Spleen (tissue), 13 donors: ENCODE measurements at places on chromosomes 5 and 9. TPM values are rescaled to one million over a fixed set of nuclear protein-coding genes. Genes with fewer than 3 reads are reported as not detected.
A peak's percentile ranks its signal among the peaks of the same experiment; 100 is the strongest.

GRCh38 chr5:34564710-34565235 lies 91.4 kb upstream of the RAI14 start:
- peak; percentile 87 for DNase-seq

- no peak for DNase-seq
Observed at GRCh38 chr9:69603656-69604055, 68.5 kb downstream of the APBA1 start.

DNA sequence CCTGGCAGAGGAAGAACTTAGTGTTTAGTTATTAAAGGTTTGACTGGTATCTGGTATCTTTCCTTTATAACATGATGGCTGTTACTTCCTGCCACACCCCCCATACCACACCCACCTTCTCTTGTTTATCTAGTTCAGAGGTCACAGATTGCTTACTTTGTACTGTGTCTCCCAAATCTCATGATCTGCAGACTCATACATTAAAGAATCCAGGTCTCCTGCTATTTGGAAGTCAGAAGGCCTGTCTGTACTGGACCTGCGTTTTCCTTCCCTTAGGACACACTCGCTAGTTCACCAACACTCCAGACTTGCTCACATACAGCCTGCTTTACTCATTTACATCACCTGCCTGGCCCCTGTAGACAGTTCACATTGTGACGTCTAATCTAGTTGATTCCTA lies 39.3 kb downstream of the NUDT12 start:
- no peak for DNase-seq

DNA sequence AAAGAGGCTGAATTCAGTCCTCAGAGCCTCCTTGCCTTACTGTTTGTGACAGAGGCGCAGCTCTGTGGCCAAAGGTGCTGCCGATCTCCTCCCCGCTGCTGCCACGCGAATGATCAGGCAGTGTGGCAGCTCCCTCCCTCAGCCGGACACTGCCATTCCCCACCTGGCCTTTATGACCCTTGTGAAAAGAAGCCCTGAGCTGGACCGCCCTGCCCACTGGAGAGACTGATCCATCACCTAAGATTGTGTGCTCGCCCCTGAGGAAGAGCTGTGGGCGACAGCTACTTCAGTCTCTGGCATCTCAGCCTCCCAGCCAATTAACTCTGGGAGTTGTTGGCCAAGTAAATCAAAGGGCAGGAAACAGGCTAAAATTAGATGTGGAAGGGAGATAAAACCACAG lies 90.9 kb downstream of the CARTPT start:
- DNase-seq: no peak

DNA sequence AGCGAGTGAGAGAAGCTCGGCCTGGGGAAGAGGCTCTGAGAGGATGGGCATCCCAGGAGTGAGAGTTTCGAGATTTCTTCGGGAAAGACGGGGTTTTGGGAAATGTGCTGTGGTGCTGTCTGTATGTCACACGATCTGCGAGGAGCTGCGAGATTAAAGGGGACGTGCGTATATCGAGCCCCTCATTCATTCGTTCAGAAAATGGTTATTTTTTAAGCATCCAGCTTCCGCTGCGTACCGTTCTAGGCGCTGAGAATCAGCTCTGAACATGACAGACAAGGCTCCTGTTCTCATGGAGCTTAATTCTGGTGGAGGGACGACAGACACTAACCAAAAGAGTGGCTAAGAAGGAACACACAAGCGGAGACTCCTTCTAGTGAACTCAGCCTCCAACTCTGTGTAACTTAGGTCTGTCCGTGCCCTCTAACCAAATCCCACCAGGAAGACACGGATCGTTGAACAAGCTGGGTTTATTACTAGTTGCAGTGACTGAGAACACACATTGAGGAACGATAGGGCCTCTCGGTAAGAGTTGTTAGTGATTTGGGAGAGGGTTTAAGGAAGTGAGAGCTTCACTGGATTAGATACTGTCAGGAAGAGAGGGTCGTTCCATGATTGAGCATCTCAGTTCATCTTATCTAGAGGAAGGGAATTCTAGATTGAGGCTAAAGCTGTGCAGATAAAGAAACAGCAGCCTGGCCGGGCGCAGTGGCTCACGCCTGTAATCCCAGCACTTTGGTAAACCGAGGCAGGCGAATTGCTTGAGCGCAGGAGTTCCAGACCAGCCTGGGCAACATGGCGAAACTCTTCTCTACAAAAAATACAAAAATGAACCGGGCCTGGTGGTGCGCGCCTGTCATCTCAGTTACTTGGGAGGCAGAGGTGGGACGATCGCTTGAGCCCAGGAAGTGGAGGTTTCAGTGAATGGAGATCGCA lies 1.0 kb upstream of the FBXW11 start:
- DNase-seq: peak; percentile 74

DNA sequence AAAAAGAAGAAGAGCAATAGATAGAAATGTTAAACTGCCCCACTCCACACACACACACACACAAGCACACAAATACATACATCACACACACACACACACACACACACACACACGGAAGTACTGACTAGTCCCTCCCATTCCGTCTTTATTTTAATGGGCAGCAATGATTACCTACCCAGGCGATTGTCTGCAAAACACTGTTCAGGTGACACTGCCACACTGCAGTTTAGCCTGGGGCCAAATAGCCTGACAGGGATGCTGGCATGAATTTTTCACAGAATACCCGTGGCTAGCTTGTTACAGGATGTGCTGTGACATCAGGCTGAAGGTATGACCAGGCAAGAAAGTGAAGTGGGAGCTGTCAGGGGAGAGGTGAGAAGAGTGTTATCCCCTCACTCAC lies 86.9 kb downstream of the FRMD3 start:
- no peak for DNase-seq

GRCh38 chr9:35516479-35516878 lies 26.6 kb downstream of the RUSC2 start:
- no peak for DNase-seq

DNA sequence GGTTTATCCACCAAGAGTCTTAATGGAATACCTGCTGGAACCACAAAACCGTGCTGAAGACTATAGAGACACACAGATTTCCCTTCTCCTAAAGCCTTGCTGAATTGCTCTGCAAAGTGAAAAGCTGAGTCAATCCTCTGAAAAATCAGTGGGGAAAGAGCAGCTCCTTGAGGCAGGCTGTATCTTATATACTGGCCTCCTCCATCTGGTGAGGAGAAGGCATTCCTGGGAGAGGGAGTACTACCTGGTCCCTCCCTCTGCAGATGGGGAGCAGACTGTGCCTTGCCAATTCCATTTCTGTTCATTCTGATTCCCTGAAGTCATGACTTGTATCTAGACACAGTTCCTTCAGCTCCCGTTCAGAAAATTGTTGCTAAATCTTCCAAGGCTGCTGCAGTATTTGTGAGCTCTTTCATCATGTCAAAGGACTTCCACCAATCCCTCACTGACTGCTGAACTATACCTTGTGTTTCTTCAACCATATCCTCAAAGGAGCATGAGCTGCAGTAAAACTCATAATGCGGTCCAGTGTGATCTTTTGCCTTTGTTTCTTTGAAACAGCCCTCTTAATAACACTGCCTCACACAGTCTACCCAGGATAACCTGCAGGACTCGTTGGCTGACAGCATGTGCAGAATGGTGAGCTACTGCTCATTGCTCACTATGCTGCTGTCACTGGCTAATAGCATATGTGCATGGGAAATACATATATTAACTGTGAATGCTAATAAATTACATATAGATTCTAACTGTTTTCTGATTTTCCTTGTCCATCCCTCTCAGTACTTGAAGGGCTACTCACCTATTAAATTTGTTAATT lies 84.5 kb downstream of the FOXD1 start:
- DNase-seq: no peak

- DNase-seq: no peak
Observed at GRCh38 chr9:70408393-70409040, 5.9 kb downstream of the KLF9 start.

- no peak for DNase-seq
Observed at GRCh38 chr9:99040911-99041582, 63.9 kb upstream of the TGFBR1 start.

DNA sequence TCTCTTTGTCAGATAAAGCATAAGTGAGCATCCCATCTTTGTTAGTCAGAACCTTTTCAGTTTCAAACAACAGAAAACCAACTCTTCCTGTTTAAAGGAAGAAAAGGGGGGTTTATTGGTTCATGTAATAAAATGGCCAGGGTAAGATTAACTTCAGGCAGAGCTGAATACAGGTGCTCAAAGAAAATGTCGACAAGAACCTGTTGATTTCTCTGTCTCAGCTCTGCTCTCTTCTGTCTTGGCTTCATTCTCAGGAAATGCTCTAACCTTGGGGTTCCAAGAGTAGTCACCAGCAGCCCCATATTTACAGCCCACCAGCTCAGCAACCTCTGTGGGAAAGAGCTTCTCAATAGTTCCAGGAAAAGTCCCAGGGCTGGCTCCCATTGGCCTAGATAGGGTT lies 25.2 kb downstream of the KCNIP1 start:
- DNase-seq: no peak

DNA sequence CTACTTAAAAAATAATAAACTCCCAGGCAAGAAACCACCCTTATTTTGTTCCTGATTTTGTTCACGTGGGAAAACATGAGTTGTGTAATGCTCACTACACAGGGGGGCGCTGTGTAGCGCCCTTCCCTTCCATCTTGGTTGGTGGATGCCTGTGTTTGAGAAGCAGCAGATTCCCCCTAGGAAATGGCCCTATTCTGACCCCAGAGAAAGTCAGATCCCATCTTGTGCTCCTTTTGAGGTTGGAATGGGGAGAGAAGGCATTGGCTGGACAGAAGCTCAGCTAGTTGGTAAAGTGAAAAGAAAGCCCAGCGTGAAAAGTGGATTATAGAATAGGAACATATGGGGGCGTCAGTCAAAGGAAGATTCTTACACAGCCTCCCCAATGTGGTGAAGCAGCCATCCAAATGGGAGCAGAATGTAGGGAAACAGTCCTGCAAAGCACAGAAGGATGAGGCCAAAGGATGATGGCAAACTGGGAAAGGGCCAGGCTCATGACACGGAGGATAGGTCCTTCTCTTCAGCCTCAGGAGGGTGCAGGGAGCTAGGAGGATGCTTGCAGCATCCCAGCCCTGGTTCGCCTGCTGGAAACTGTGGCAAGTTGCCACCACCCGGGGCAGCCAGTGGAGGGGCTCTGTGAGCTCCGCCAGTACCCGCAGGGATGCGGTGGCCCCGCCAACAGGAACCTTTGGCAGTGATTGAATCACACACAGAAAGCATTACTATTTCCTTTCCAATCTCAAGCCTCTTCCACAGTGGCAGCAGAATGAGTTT lies 314.2 kb upstream of the DAP start:
- DNase-seq: no peak

- DNase-seq: peak; percentile 38
Observed at GRCh38 chr5:139910901-139911300, 115.3 kb downstream of the PSD2 start.

Gene SPINK7
- 1.3 TPM for polyA plus RNA-seq

Gene SEMA4D
- 23.0 TPM for polyA plus RNA-seq

Gene HTR4
- not detected for polyA plus RNA-seq

Gene ARSI
- 0.30 TPM for polyA plus RNA-seq
